NCI-H146 (cell line): ENCODE measurements at places on chromosomes 1 and 21.

GRCh38 chr1:53949023-53949990 is 3.2 kb downstream of the LRRC42 start:
- DNase-seq: peak; percentile 47

DNA sequence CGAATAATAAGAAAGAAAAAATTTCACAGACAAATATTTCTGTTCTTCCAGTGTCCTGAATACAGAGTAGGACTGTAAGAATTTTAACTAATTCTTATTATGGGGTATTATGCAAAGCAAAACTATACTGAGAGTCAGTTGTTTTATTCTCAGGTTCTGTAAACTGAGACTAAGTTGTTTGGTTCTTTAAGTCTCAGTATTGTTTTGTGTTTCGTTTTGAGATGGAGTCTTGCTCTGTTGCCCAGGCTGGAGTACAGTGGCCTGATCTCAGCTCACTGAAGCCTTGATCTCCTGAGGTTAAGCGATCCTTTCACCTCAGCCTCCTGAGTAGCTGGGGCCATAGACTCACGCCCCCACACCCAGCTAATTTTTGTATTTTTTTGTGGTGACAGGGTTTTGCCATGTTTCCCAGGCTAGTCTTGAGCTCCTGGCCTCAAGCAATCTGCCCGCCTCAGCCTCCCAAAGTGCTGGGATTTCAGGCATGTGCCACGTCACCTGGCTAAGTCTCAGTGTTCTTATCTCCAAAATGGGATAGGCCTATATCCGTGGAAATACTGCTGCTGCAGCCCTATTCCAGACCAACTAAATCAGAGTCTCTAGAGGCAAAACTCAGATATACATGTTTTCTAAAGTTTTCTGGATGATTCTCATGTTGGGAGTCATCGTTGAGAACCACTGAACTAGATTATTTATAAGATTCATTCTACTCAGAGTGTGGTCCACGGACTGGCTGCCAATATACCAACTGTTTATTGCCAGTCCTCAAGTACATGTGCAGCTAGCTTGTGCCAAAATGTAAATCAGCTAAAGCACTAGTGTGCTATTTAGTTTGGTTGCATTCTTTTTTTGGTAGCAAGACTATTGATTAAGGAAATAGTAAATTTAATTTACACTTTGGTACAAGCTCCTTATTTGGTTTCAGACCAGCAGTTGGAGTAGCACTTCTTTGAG is 116.6 kb downstream of the HS2ST1 start:
- no peak for DNase-seq

DNA sequence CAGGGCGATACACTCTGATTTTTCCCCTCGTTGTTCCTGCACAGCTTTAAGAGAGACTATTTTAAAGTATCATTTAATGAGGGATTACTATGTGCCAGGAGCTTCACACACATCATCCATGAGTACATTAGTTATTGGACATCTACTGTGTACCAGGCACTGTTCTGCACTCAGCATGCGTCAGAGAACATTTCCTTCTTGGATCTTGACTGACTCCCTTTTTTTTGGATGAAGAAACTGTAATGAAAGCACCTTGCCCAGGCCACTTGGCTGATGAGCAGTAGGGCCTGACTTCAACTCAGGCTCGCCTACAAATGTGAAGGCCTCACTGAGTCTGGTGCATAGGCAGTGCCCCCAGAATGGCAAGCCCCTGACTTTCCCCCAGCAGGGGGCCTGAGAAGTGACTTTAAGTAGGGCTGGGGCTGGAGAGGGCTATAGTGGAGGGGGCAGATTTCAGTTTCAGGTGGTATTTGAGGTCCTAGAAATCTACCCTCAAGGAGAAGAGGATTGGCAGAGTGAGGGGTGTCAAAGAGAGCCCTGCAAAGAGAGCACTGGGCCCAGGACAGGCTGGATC is 50.0 kb downstream of the PTPRU start:
- DNase-seq: no peak

DNA sequence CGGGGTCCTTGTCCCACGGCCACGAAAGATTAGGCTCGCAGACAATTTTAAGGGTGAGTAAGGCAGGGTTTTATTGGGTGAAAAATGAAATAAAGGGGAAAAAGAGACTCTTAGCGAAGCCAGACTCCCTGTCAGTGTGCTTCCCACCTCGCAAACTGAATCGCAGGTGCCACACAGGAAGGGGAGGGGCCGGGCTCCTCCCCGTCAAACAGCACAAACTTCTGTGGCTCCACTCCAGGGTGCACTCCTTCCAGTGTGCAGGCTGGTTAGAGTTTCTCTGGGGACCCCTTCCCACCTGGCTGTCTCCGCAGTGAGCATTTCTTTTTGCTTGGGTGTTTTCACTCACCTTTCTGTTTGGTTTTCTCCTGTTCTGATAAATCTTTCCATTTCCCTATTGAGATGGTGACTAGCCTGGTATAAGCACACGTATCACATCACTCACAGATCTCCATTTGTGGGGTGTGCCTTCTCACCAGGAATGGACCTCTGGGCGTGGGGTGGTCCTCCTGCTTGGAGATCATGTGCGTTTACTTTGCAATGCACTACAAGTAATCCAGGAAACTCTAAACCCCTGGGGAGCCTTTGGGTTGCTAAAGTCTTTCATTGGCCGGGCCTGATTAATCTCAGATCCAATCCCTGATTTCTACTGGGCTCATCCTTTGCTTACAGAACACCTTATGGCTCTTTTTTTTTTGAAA is 37.6 kb upstream of the GALNT2 start:
- DNase-seq: no peak

GRCh38 chr1:199832451-199832850 is 195.1 kb upstream of the NR5A2 start:
- DNase-seq: no peak

DNA sequence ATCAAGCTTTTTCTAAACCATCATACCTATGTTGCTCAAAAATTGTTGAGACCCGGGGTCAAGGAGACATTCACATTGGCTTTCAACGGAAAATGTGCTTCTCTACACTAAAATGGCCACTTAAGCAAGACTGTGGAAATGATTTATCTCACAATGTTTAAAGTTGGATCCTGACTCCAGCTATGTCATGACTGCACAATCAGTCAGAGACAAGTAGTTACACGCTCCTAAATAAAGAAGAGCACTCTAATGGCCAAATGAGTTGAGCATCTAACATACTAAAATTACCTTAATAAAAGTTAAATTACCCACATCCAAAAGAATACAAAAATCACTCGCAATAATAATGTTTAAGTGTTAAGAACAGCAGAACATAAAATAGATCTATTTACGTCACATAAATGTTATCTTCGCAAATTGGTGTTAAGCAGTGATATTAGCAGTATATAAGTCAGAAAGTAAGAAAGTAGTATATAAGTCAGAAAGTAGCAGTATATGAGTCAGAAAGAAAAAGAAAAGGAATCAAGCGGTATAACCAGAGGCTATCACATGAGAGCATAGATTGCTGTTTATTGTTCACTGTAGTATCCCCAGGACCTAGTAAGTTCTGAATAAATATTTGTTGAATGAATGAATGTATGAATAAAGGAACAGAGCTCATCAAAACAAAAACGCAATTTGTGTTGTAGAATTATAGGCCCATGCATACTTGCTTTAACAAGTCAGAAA is 28.4 kb downstream of the ZNF281 start:
- no peak for DNase-seq

GRCh38 chr1:212247179-212247721 is 38.0 kb upstream of the PPP2R5A start:
- DNase-seq: no peak

GRCh38 chr1:71046891-71047634 is 553 bp downstream of the PTGER3 start:
- DNase-seq: peak; percentile 57

DNA sequence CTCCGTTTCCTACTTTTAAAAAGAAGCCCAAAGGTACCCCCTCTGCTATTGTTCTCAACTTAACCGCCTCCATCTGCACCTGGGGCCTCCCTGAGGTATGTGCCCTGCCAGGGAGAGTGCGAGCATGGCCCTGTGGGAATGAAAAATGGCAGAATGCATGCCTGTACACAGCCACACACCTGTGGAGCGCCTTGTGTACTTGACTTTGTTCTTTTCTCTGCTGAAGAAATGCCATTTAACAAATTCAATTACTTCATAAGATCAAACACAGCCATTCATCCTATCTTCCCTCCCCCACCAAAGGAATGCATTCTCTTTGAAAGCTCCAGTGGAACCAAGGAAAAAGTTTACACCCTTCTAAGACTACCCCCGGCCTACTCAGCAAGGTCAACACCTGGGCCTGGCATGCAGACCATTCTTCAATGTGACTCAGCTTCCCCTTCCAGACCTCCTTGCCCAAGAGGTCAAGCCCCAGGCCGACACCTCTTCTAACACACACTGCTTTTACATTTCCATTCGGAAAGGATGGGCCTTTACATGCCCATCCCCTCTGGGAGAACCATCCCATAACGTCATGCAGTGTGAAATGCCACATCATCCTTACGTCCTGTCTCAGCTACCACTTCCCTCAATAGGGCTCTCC is 123.7 kb downstream of the SMYD2 start:
- DNase-seq: no peak

DNA sequence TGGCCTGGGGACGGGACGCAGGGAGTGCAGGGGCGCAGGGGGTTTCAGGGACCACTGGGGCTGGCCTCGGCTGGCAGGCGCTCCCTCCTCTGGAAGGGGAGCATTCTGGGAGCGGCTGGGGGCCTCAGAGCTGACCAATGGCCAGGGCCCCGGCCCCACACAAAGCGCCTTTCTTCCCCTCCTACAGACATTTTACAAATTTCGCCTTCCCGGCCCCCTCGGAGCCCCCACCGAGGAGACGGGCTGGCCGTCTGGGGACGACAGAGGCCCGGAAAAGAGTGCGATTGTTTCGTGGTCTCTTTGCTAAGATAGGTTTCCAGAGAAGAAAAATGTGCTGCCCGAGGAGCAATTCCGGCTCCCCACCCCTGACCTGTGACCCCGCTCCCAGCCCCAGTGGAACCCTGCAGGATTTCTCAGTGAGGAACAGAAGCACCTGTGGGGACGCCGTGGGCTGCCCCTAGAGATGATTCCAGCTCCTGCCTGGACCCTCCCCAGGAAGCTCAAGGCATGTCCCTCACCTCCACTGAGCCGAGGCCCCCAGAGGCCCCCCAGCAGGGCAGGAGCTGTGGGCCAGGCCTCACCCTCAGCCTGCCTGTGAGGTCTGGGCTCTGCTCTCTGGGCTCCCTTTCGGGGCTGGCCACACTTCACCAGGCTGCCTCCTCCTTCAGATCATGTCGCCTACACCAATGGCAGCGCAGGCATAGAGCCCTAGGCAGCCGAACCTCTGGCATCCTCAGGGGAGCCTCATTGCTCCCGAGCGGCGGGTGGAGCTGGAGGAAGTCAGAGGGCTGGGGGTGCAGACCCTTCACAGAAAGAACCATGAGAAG is 15.0 kb upstream of the PLEKHG5 start:
- DNase-seq: no peak

DNA sequence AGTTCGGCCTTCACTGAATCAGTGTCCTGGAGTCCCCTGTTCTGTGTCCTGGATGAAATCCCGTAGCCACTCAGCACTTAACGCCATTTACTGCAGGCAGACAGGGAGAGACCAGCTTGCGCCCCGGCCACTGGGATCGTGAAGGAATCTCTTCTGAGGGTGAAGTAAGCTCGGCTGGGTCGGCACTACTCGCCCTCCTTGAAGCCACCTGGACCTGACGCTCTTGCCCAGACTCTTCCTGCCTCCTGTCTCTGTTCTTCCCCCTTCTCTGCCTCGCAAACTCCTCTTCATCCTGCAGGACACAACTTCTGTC is 99.9 kb upstream of the ZBTB40 start:
- no peak for DNase-seq

DNA sequence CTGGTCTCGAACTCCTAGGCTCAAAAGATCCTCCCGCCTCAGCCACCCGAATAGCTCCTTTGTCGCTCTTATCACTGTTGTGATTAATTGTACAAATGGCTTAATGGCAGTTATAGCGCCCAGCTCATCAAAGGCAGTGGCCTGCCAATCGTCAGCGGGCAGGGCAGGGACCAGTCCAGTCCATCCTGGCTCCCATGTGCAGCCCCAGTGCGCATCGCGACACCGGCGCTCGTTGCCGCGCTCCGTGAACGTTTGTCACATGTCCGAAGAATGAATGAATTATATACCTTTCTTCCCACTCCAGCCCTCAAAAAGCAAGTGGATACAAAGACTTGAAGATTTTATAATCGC is 18.4 kb downstream of the MTX1 start:
- peak; percentile 77 for DNase-seq

- DNase-seq: no peak
Measured at GRCh38 chr1:203359010-203359571, 8.2 kb upstream of the FMOD start.

- no peak for DNase-seq
Measured at GRCh38 chr1:17250601-17251000, 1.7 kb downstream of the PADI3 start.

DNA sequence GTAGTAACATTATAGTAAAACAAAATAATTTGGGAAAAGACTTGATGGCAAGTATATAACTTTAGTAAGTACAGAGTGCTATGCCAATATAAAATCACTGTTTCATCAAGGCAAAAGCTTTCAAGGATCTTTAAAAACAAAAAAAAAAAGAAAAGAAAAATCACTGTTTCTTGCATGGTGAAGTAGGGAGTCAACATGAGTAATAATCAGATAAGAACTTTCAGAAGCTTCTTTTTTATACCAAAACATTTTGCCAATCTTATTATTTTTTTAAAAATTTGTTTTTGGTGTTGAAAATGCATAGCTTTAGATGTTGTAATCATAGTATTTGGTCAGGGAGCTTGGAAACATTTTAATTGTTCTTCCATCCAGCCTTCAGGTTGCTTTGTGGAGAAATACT is 37.2 kb downstream of the CAMSAP2 start:
- DNase-seq: no peak

- DNase-seq: no peak
Measured at GRCh38 chr1:183144752-183145151, 41.3 kb upstream of the LAMC2 start.

GRCh38 chr1:193042766-193043691 is 16.1 kb downstream of the UCHL5 start:
- no peak for DNase-seq

- no peak for DNase-seq
Measured at GRCh38 chr1:153942766-153943549, 3.6 kb downstream of the DENND4B start.

DNA sequence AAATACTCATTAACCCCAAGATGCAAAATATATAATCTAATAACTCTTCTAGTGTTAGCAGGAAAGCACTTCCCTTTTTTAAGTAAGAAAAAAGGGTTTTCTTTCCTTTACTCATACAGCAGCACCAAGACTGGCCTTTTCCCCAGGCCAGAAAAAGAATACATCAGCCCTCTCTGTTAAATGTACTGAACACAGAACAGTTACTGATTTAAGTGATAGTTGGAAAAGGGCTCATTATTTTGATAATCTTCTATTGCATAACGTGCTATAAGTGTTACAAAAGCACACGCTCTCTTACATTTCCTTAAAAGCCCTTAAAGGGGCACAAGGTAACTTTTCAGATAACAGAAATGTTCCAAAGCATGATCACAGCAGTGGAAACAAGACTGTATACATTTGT is 142.9 kb downstream of the TIAM1 start:
- DNase-seq: no peak

GRCh38 chr1:59701376-59701775 is 113.4 kb upstream of the HOOK1 start:
- no peak for DNase-seq

GRCh38 chr1:68173936-68174737 is 58.2 kb downstream of the WLS start:
- DNase-seq: peak; percentile 40

- no peak for DNase-seq
Measured at GRCh38 chr1:203151362-203152157, 24.0 kb downstream of the ADORA1 start.
